ENCODE measurements at places on chromosomes 7 and 10.

DNA sequence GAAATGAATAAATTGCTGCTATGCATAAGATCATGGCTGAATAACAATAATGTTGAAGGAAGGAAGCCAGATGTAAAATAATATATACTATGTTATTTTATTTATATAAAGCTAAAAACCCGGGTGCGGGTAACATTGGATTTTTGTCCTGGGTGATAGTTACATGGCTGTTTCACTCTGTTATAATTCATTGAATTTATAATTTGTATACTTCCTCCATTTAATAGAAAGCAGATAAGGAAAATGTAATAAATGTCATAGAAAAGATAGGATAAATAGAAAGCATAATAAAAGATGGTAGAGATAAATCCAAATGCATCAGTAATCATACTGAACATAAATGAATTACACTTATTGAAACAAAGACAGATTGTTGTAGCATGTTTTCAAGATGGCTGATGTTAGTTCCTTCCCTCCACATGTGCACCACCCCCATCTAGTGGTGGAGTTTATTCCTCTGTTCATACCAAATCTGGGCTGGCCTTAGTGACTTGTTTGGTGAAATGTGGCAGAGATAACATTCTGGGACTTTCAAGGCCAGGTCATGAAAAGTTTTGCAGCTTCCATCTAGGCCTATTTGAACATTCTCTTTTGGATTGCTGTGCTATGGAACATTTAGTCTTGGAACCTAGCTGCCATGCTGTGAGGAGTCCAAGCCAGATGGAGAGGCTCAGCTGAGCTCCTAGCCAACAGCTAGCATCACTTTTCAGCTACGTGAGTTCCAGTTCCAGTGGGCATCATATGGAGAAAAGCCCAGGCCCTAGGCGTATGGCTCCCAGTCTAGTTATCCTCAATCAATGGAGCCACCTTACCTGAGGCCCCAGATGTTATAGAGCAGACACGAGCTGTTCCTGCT lies 46.9 kb downstream of the AHCYL2 start:
- peak; percentile 25 for DNase-seq

- DNase-seq, result no peak
Measured at GRCh38 chr7:1236831-1237701, 4.4 kb downstream of the UNCX start.

GRCh38 chr10:131706952-131707351 lies 193.9 kb upstream of the PPP2R2D start:
- no peak for DNase-seq

GRCh38 chr10:129322933-129323820 lies 143.9 kb upstream of the MGMT start:
- DNase-seq, result no peak

DNA sequence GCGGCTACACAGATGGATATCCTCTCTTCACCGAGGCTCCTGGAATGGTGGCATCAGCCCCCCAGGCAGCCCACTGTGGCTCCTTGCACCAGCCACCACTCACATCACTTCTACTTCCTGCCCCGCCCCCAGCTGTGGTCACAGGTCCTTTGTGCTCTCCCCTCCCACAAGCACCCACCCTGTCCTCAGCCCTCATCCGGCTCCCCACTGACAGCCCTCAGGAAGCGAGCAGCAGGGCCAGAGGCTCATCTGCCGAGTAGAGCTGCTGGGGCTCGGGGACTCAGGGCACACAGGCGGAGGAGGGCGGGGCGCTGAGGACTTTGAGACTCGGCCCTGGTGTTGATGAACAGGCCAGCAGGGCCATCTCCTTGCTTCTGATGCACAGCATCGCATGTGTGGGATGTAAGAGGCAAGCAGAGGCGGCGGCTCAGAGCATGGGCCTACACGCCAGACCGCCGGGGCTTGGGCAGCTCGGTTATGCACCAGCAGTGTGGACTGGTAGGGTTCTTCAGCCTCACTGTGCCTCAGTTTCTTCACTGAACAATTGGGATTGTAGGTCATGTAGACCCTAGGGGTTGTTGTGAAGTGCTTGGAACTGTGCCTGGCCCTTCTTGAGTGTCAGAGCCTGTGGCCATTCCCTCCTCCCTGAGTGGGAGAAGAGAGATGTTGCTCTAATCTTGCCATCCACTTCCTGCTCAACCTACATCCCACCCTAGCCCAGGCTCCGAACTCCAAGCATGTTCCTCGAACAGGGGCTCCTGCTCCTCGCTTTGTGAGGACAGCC lies at the start of gene PRF1:
Gene PRF1 (minus strand): TSS at position 77 of the 784 bp plus-strand sequence. CDS start 1,839 bp downstream, outside the sequence.
- peak; percentile 48 for DNase-seq

- DNase-seq, result no peak
Measured at GRCh38 chr10:126398924-126399323, 10.6 kb upstream of the ADAM12 start.

DNA sequence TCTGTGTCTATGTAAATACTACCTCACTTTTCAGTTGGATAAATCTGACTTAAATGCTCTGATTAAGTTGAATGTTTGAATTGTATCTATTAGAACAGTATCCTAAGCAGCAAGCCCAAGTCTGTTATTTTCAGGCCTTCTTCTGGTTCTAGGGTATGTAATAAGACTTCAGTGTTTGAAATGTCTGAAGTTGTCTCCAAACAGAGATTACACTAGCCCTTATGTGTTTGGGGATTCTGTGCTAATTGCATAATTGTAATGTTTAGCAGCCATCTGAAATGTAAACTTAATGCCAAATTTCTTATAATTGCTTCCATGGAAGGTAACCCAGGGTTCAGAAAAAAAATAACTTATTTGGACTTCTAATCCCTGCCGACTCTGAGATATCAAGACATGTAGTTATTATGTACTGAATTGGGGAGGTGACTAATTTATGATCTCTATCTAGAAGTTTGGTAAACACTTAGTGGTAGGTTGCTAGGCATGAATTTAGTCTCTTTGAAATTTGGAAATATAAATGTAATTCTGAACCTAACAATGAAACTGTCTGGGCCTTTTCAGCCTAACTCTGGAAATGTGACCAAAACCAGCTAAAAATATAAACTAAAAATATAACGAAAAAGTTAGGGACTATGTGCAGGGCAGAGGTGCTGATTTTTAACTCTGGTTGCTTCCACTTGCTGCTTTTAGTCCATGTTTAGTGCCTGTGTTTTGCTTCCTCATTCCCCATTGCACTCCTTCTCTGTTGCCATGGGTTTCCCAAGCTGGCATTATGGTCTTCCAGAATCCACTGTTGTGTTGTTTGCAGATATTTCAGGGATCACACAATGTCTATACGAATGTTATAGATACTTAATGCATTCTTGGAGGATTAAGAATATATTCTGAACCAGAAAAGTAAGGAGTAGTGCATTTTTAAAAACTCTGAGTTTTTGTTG lies 54.8 kb downstream of the MCU start:
- DNase-seq, result no peak

DNA sequence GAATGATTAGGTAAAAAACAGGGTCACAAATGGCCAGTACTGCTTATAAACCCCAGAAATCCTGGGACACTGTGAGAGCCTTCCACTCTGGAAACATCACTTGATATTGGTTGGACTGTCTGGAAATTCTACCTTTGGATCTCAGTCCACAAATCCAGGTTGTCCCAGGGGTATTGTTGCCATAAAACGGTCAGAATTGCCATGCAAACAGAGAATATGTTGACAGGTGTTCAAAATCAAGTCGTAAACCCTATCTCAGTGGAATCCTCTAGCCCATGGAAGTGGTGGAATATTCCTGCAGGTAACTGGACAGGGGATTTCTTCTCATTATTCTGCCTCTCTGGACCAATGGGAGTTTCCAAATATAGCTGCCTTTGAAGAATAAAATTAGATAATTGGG lies 31.2 kb upstream of the KCTD7 start:
- DNase-seq, result no peak

DNA sequence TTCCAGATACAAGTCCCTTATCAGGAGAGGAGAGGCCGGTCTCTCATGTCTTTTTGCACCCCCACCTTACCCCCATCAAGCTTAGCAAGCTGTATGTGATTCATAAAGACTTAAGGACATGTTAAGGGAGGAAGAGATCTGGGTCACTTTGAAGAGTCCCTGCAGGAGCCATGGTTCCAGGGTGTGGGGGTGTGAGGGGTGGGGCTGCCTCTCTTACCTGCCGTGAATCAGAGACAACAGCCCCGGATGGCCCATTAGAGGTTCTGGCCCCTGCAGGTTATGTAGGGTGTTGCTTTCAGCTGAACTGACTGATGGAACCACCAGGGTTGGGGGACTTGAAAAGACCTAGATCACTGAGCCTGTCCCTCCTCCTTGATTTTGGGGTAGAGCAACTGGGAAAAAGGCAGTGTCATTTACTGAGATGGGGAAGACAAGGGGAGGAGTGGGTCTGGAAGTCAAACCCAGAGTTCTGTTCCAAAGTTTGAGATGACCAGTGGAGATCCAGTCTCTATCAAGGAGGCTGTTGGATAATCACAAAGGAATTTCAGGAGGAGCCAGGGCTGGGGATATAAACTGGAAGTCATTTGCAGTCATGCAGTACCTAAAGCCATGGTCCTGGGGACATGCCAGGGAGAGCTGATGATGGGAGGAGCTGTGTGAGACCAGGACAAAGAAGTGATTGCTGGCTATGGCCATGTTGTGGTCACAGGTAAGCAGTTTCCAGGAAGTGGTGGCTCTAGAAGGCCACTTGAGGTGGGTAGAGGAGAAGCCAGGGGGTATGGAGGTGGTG lies 23.1 kb downstream of the ADAMTS14 start:
- DNase-seq, result no peak

- DNase-seq, result no peak
Measured at GRCh38 chr10:130230036-130230435, 93.8 kb downstream of the GLRX3 start.

- DNase-seq, result no peak
Measured at GRCh38 chr7:136039577-136040345, 62.6 kb upstream of the MTPN start.

DNA sequence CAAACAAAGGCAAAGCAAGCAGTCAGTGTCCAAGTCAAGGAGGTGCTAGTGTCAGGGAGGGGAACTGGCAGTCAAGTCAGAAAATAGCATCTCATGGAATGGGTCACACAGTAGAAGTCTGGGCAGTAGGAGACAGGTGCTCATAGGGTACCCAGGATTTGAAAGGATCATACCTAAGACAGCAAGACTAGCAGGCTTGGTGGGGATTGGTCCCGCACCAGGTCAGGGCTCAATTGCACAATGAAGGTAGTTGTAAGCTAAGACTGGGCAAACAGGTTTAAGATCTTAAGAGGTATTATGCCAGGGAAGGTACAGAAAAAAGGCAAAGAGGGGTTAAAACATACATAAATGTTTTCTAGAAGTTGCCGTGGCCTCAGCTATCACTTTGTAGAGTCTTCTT lies 181.4 kb upstream of the ETV1 start:
- DNase-seq, result no peak

DNA sequence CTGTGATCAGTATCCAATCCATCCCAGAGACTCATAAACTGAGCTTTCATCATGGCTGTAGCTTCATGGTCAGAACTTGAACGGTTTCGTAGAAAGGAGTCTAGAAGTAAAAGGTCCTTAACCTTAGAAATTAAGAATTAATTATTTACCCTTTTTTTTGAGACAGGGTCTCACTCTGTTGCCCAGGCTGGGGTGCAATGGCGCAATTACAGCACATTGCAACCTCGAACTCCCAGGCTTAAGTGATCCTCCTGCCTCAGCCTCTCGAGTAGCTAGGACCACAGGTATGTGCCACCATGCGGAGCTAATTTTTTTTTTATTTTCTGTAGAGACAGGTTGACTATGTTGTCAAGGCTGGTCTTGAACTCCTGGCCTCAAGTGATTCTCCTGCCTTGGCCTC lies 41.7 kb downstream of the ATAD1 start:
- DNase-seq, result no peak

GRCh38 chr7:105790996-105791395 lies 85.4 kb downstream of the ATXN7L1 start:
- DNase-seq, result no peak

GRCh38 chr10:92323079-92323478 lies 32.1 kb downstream of the MARCHF5 start:
- DNase-seq, result no peak

- DNase-seq, result no peak
Measured at GRCh38 chr7:102288285-102288930, 1.7 kb downstream of the SH2B2 start.

DNA sequence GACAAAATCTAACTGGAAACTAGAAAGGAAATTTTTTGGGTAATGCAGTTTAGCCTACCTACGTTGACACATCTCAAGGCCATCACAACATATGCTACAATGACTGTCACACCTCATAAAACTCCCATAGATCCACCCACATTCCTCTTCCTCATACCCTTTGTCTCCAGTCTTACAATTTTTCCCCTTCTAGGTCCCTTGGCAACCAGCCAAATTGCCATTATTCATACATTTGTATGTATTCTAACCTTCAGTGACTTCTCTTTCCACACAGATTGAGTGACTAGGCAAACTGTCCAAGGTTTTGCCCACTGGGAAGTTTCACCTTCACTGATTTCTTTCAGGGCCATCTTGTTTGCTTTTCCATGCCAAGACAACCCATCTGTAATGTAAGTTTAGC lies 100.5 kb upstream of the TPK1 start:
- no peak for DNase-seq

DNA sequence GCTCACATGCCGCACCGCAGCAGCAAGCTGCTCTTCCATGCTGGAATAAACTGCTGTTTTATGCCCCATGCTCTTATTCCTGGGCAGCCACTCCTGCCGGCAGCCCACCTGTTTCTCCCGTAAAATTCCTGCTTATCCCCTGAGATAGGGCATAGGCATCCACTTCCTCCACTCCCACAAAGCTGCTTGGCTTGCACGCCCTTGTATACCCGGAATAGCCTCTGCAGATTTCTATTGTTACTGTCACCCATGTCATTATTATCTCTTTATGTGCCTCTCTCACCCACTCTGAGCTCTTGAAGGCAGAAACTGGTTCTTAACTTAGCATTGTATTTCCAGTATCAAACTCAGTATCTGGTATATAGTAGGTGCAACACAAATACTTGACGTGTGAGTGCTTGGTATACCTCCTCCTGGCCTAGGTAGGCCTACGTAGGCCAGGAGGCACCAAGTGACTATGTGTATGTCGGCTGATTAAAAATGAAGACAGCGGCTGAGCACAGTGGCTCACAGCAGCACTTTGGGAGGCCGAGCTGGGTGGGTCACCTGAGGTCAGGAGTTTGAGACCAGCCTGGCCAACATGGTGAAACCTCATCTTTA lies 193.4 kb downstream of the CCDC3 start:
- DNase-seq, result no peak

DNA sequence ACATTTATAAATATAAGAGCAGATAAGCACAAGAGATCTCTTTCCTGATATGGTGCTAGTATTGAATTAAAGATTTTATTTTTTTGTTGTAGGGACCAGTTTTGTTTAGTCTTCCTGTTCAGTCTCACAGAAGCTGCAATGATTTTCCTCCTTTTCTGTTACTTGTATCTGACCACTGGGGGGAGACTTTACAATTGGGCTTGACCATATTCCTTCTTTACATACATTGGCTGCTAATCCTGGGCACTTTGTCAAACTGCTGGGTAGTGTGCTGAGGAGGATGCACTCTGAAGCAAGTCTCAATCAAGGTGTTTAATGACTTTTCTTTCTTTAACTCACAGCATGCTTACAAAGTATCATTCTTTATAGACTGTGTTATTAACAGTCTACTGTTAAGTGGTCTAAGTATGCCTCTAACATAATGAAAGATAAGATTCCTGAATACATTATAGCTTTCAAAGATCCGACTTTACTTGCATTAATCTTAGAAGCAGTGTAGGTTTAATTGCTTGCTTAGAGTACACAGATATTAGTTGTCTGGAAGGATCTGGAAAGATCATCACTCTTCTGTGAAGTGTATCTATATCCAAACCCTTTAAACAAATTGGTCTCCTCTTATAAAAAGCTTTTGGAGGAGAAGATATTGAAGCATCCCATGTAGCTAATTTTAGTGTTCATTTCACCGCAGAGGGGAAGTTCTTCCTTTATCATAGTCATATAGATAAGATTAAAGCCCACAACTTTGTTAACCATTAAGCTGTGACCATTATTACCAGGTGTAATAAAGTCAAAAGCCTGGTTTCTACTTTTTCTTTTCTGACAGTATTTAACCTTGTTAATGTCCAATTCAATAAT lies 3.1 kb downstream of the PALS2 start:
- DNase-seq, result no peak
